ENCODE measurements at places on chromosomes 4 and X.

DNA sequence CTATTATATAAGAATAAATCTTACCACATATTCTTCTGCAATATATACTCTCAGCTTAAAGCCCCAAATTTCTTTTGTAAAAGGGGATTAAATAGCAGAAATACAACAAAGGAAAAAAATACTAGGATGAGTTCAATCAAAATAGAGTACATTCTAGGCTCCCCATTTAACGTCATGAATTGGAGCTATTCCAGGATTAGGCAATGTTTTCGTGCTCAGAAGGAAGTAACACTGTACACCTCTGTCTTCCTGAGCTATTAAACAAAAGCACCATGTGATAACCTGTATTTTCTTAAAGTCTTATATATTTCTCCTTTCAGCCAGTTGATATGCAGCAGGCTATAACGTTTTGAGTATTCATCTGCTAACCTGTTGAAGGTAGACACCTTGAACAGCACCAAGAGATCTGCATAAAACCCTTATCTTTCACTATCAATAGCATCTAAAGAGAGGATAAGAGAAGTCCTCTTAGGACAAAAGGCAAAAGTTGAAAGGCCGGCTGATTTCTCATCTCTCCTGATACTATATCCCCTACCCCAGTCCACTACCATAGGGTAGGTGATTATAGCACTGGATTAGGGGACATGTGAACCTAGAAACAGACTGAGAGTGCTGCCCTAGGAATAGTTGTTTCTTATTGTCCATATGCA lies 31.5 kb downstream of the TEC start:
- no peak for DNase-seq

- DNase-seq, result no peak
Observed at GRCh38 chr4:30727409-30727808, 7.2 kb downstream of the PCDH7 start.

GRCh38 chr4:16225863-16226815 lies at the start of gene TAPT1:
Gene TAPT1, minus strand, starts transcription at chr4:16226471. Its CDS starts 14 bp downstream, at chr4:16226457.
- peak; percentile 71 for DNase-seq

DNA sequence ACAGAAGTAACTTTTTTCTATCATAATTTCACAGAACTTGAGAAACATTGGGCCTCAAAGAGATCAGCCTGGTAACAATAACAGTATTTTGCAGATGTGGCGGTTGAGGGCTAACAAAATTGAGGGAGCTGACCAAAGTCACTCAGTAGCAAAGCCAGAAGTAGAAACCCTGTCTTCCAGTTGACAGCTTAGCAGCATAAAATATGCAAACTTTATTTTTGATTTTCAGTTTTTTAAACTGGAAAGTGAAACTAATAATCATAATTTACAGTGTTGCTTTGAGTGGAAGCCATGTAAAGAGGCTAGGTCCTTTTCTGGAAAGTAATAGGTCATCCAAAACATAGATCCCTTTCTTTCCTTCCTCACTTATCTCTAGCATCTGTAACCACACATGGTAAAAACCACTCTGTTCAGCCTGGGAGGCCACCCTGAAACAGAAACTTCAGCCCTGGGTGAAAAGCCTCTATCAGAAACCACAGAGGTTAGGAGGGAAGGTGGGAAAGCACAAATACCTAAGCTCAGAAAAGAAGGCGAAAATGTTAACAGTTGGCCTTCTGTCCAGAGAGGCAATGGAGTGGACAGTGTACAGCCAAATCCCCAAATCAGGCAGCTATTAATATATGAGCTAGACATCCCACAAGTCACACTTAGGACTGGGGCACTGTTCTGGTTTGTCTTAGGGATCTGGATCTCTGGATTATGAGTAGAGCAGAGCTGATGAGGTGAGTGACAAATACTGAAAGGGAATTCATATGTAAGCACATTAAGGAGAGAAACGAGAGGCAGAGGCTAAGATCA lies 61.1 kb upstream of the ARSJ start:
- DNase-seq, result no peak

DNA sequence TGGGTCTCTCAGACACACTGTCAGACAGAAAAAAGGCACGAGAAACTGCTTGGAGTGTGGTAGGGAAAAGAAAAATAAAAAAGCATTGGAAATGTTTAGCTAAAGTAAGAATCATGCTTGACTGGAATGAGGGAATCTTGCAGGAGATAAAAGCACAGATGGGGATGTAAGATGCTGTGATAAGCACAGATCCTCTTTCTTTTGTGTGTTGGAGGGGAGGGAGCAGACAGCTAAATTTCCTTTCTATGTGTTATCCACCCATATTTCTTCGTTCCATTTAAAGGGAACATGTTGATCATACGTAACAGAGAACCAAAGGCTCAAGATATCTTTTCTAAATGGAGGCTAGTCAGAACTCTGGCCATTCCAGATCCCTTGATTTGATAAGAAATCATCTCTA lies 614.0 kb upstream of the LCORL start:
- DNase-seq, result no peak

DNA sequence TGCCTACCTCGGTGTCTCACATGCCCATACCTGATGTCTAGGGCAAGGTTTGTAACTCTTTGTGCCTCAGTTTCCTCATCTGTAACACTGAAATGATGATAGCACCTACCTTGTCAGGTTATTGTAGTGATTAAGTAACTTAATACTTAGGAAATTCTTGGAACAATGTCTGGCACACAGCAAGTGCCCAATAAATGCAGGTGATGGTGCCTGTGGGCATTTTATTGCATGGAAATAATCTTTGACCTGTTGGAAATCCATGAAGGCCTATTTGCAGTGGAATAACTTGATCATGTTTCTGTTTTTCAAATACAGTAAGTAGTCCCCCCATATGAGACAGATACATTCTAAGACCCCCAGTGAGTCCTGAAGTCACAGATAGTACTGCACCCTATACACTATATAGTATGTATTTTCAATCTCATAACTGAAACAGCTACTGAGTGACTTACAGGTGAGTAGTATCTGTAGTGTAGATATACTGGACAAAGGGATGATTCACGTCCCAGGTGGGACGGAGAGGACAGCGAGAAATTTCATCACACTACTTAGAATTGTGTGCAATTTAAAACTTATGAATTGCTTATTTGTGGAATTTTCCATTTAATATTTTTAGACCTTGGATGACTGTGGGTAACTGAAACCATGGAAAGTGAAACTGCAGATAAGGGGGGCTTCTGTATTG lies 42.1 kb downstream of the AFF1 start:
- no peak for DNase-seq

DNA sequence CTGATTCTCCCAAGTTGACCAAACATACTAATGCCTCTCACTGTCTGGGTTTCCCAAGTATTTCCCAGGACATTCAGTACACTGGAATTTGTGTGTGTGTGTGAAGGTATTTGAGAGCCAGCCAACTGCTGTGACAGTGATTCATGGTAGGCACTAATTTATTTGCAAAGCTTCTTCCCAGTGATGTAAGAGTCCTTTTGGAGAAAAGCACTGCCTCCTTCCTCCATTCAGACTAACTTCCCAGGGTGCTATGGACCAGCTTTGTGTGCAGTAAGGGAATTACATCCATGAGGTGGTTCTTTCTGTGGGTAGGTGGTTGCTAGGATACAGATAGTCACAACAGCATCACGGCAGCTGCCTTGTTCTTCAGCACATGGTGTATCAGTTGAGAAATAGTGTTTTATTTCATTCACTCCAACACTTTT lies 8.7 kb downstream of the EGF start:
- DNase-seq, result no peak

GRCh38 chrX:153600032-153600373 lies 1.1 kb upstream of the CCNQ start:
- DNase-seq, result no peak

GRCh38 chr4:184409502-184409901 lies 64.8 kb downstream of the IRF2 start:
- DNase-seq, result no peak

DNA sequence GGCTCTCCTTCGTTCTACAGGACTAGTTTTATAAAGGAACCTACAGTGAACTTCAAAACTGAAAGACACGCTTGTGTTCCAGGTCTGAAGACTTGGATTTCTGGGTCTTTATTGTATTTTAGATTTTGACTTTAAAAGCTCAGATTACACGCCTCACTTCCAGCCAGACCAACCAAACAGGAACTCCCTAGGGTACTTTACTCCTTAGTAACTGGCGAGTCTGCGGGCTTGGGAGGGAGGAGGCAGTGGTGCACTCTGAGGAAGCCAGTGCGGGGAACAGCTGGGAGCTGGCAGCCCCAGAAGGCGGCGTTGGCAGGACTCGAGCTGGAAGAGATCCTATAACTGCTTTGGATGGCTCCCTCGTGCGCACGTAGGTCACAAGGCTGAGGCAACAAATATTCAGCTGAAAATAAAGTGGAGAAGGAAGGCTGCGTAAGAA lies 391 bp upstream of the PHKA1 start:
- DNase-seq, result no peak

DNA sequence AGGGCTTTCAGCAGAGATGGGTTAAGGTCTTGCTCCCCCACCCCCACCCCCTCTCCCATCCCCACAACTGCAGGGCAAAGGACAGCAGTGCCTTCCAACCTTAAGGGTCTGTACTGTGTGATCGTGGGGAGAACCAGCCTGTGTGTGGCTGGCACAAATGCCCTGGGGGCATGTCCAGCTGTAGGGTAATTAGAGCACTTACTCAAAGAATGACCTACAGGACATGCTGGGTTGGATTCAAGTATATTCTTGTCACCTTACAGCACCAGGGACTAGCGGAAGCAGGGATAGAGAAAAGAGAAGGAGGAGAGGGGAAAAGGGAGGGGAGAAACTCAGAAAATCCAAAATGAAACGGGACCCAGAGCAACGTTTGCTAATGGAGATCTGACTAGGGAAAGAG lies 191.3 kb upstream of the GATB start:
- no peak for DNase-seq

All from right kidney (tissue), 9 donors.